ENCODE measurements at places on chromosomes 13 and 19.

- DNase-seq = no peak
Measured at GRCh38 chr13:59931621-59932020, 232.1 kb downstream of the DIAPH3 start.

DNA sequence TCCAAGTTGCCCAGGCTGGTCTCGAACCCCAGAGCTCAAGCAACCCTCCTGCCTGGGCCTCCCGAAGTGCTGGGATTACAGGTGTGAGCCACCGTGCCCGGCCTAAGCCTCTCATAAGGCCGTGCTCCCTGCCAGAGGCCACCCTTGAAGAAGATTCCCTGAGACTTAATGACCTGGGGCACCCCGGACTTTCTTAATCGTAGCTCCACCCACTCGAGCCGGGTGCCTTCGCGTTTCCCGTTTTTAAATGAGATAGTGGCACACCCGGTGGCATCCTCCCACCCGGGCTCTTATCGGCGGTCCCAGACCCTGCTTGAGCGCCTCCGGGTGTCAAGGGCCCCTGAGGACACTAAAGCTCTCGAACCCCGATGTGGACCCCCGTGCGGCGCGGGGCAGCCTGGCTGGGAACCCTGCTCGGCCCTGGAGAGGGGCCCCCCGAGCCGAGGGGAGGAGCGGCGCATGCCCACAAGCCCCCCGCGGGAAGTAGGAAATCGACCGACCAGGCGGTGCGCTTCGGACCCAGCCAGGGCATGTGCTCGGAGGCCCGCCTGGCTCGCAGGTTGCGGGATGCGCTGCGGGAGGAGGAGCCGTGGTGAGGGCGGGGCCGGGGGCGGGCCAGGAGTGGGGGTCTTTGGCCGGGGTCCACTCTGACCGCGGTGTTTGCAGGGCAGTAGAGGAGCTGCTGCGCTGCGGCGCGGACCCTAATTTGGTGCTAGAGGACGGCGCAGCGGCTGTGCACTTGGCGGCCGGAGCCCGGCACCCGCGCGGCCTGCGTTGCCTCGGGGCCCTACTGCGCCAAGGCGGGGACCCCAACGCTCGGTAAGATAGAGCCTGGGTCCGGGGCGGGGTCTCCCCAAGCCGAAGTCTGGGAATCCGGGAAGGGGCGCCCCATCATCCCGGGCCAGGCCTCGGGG, at the start of gene ANKLE1:
TSS of gene ANKLE1 (plus strand) at position 511 of the 914 bp plus-strand sequence. CDS start at position 531, 20 bp downstream.
- DNase-seq = no peak

DNA sequence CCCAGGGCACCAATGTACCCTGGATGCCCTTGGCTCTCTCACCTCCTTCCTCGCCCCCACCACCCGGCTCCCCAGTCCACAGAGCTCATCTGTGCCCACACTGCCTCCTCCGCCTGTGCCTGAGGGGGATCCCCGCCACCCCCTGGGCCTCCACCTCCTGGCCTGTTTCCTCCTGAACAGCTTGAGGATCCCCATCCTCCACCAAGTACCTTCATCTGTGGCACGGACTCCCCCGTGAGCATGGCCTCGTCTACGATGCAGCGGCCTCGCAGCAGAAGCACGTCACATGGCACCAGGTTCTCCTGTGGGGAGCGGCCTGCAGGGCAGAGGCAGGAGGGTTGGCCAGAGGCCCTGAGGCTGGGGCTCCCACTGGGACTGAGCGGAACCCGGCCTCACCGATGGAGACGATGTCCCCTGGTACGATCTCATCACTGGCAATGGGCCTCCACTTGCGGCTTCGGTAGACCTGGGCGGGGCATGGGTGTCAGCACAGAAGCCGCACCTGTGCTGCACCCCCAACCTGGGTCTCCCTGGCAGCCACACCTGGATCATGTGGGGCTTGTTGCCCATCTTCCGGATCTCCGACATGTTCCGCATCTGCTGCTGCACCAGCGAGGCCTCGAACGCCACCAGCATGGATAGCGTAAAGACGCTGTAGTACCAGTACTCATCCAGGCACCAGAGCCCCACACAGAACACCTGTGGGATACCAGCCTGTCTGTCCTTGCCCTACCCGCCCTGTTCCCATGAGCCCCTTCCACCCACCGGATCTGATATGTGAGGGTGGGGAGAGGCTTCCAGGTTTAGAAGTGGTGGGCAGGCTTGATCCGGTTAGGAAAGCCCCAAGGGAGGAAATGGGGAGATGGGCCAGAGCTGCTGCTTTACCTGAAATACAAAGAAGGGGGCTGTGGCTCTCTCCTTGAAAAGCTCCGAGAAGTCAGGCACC, 6.8 kb downstream of the ATP13A1 start:
- DNase-seq = no peak

GRCh38 chr19:31804668-31805067, 455.4 kb upstream of the TSHZ3 start:
- DNase-seq = no peak

DNA sequence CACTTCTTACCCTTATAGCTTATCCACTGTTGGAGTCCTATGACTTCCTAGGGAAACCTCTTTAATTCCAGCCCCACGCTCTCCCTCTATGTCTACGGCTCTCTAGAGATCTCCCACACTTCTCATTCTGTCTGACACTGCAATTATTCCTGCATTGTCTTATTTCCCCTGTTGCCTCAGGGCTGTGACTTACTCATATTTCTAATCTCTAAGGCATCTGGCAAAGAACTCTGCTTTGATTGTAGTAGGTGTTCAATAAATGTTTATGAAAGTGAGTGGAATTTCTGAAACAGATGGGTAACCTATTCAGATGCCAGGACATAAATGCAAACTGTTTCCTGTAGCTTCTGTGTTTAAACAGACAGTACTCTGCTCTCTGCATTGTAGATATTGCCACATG, 102.4 kb upstream of the SERTM1 start:
- no peak for DNase-seq

- DNase-seq = no peak
Measured at GRCh38 chr13:66586489-66586888, 643.6 kb downstream of the PCDH9 start.

DNA sequence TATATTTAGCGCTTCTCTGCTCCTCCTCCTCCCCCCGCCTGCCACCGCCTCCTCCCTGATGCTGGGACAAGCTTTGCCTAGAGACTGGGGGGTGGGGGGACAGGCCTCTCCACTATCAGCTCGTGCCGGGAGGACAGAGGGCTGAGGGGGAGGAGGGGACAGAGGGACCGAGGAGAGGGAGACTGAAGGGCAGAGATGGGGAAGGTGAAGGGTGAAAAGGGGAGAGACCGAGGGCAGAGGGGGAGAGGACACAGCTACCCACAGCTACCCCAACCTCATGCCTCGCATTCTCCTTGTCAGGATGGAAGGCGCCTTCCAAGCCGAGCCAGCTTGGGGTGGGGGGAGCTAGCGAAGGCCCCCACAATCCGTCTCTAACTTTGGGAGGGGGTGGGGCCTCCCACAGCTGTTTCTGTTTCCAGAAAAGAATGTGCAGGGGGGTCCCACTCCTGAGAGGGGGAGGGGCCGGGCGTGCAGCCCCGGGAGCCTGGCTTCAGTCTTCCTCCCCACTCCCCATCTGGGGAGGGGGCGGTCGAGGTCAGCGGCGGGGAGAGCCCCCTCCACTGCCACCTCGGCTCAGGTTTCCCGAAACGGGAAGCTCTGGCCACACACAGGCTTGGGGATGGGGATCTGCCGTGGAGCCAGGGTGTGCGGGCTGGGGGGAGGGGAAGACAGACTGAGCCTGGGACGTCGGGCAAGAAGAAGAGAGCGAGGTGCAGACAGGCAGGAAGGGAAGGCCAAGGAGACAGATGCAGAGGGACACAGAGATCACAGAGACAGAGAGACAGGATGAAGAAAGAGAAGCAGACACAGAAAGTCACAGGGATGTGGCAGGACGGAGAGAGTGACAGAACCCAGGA, 1.6 kb downstream of the DACT3 start:
- peak; percentile 67 for DNase-seq

- no peak for DNase-seq
Measured at GRCh38 chr13:111336666-111337065, 16.2 kb downstream of the TEX29 start.

DNA sequence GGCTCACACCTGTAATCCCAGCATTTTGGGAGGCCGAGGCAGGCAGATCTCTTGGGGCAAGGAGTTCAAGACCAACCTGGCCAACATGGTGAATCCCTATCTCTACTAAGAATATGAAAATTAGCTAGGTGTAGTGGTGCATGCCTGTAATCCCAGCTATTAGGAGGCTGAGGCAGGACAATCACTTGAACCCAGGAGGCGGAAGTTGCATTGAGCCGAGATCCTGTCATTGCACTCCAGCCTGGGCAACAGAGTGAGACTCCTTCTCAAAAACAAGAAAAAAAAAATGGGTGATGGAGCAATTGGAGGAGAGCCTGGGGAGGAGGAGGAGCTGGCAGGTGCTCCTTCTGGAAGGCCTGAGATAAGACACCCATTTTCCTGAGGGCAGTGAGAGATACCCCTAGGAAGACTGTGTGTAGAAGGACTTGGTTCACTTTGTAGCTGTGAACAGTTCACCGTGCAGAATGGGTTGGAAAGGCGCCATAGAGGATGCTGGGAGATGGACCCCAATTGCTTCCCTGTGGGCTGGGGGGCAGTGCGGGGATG, 8.7 kb upstream of the CARM1 start:
- DNase-seq = no peak

DNA sequence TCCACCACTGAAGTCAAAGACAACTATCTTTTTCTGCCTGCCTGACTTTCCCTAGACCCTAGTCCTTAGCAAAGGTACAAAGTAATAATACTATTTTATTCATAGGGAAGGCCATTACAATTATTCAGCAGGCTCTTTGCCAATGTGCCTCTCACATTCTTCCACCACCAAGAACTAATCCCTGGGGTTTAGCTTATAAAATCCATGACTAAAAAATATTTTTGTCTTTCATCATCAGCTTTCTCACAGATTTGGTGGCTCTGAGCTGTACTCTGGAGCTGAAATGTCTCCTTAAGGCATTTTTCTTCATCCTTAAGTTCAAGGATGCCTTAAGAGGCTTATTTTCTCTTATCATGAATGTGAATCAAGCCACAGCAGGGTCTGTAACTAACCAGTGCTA, 96.1 kb downstream of the OXGR1 start:
- DNase-seq = no peak

GRCh38 chr19:54648129-54648528, 14.7 kb upstream of the LILRB4 start:
- no peak for DNase-seq
